Umbilical cord (tissue), 2 donors: ENCODE measurements at places on chromosomes 7 and 10. TPM values are rescaled to one million over a fixed set of nuclear protein-coding genes. Genes with fewer than 3 reads are reported as not detected.

The CYP3A7 gene
- total RNA-seq = 1.2 TPM

The SPDYE9 gene
- total RNA-seq = 1.7 TPM

The CYP3A4 gene
- 0.72 TPM for total RNA-seq

The ZNF438 gene
- total RNA-seq = 8.4 TPM

The BHLHA15 gene
- total RNA-seq = not detected

The PLAC9 gene
- total RNA-seq = 169 TPM

The CALCR gene
- 0.48 TPM for total RNA-seq

The IL2RA gene
- 5.1 TPM for total RNA-seq

The PCDH15 gene
- 15.9 TPM for total RNA-seq

The BBIP1 gene
- 26.7 TPM for total RNA-seq

The GBX1 gene
- not detected for total RNA-seq

The DAGLB gene
- total RNA-seq = 10.4 TPM

The CALHM3 gene
- not detected for total RNA-seq

The FZD8 gene
- 22.9 TPM for total RNA-seq

The IGF2BP3 gene
- total RNA-seq = 51.3 TPM

The PIP gene
- not detected for total RNA-seq

The CTAGE15 gene
- not detected for total RNA-seq

The LBX1 gene
- 0.24 TPM for total RNA-seq

The MSS51 gene
- 1.4 TPM for total RNA-seq
